ENCODE measurements at places on chromosomes 16 and 17. TPM values are rescaled to one million over a fixed set of nuclear protein-coding genes. Genes with fewer than 3 reads are reported as not detected.

TMEM92 gene
- total RNA-seq: 19.1 TPM

CHST5 gene
- 0.06 TPM for total RNA-seq

RHBDF2 gene
- total RNA-seq: 59.1 TPM

PLXDC1 gene
- 0.12 TPM for total RNA-seq

TM4SF5 gene
- 1.2 TPM for total RNA-seq

CD300H gene
- total RNA-seq: 0.31 TPM

TAC4 gene
- total RNA-seq: not detected

KRTAP3-1 gene
- not detected for total RNA-seq

CIITA gene
- total RNA-seq: 0.05 TPM

FKBP10 gene
- 112 TPM for total RNA-seq

CPHXL2 gene
- not detected for total RNA-seq

ADAD2 gene
- total RNA-seq: not detected

CACNG1 gene
- total RNA-seq: not detected

OSBPL7 gene
- 12.2 TPM for total RNA-seq

SDR42E1 gene
- 1.9 TPM for total RNA-seq

FLII gene
- 228 TPM for total RNA-seq

CCL16 gene
- total RNA-seq: not detected

PIMREG gene
- total RNA-seq: 47.4 TPM

RNF43 gene
- total RNA-seq: 0.23 TPM
